Caudate nucleus (tissue), 63 donors: ENCODE measurements at places on chromosomes 1 and 21.
A peak's percentile ranks its signal among the peaks of the same experiment; 100 is the strongest.

GRCh38 chr1:68328490-68328889 is 96.2 kb upstream of the WLS start:
- no peak for DNase-seq

DNA sequence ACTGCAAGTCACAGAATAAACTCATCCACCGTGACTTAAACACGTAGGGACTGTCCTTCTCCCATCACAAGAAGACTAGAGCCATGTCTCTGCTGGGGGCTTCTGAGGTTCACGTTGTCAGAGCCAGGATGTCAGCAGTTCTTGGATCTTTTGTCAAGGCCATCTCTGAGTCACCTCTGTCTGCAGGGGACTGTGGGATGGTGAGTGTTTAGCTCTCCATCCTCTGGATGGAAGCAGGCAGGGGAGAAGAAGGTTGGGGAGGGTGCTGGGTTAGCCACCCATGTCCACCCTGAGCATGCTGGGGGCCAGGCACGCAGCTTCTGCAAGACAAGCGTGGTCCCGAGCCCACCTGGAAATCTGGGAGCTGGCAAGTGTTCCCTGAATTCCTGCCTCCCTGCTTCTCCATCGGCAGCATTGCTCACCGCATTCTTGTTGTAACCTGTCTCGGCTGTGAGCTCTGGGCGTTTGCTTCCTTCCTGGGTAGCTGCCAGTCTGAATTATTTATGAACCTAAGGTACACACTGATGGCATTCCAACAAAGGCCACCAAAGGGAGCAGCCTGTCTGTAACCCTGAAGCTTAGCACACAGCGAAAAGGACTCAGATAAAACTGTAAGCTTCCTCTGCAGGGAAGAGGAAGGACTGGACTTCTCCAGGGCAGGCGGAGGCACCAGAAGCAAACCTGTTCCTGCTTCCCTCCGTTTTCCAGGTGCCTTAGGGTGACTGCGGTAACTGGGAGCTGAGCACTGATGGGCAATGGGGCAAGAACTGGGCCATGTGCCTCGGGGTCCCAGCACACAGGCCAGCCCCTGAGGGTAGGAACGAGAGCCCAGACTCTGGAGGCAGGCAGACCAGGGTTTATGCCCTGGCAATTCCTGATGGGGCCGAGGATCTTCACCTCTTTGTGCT is 88.6 kb downstream of the RIPK4 start:
- DNase-seq: no peak

DNA sequence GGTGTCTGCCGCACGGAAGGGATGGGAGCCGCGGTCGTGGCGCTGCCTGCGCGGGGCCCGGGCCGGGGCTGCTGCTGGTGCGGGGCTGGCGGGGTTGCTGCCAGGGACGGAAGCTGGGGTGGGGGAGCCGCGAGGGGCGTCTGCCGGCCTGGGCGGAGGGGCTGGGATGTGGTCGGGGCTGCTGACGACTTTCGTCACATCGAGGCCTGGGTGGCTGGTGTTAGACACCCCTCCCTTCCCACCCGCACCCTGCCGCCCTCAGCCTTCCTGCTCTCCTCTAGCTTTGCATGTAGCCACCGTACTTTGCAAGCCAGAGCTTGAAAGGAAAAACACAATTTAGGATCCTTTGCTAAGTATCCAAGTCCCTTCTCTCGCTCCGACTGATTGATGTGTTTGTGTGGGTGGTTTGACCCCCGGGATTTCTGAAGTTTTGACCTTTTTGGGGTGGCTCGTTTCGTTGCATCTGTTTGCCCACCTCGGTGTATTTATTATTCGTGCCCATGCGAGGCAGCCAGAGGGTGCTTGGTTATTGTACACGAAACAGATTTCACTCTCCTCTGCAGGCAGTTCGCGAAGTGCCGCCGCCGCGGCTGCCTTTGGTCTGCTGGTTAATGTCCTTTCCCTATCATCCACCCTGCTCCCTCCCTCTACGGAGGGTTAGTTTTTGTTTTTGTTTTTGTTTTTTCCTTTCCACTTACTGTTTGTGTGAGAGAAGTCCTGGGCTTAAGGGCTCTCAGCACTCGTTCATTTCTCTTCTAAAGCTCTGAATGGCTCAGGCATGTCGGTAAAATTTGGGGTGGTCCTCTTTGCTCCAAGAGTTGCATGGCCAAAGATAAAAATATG is 868 bp downstream of the C1orf21 start:
- DNase-seq: peak; percentile 14

DNA sequence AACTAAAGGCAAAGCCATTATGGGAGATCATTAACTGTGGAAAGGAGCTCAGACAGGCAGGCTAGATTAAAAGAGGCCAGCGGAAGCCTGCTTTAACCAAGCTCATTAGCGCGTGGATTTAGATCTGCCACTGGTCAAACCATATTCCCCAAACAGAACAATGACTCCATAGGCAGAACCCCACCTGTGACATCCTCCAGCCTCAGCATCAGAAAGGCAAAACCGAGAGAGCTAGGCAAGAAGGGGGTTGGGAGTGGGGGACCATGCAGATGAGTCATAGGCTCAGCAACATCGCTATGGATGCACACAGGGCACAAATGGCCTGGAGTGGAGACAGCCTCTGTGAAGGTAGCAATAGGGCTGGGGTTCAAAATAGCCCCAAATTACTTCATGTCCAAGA is 20.6 kb downstream of the MKNK1 start:
- DNase-seq: no peak

- no peak for DNase-seq
Measured at GRCh38 chr1:157363660-157364140, 188.6 kb downstream of the FCRL5 start.

- DNase-seq: no peak
Measured at GRCh38 chr1:42482635-42483153, 19.6 kb downstream of the CCDC30 start.

DNA sequence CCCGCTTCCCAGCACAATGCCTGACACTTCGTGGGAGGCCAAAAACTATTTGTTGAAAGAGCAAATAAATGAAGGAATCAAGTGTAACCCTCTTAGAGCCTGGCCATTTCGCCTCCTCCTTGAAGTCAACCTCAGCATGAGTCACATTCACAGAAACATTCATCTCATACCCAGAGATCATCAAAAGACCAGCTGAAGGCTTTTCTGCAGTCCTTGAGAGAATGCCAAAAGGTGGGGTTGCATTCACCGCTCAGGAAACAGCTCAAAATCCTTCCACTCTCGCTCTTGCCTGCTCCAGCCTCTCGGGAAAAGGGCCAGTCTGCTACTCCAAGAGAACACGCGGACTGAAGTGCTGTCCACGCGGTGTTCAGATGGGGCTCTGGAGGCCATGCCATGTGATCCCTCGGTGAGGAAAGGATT is 90.0 kb downstream of the VWA5B1 start:
- no peak for DNase-seq

GRCh38 chr1:187903223-187903622 is 1074.5 kb downstream of the PLA2G4A start:
- no peak for DNase-seq

GRCh38 chr1:66752000-66752592 is at the start of gene DYNLT5:
TSS of gene DYNLT5 (plus strand) at chr1:66752459. CDS start at chr1:66754659, 2,200 bp downstream.
- DNase-seq: peak; percentile 8

GRCh38 chr1:162678439-162678838 is 46.2 kb downstream of the DDR2 start:
- no peak for DNase-seq

- peak; percentile 40 for DNase-seq
Measured at GRCh38 chr1:99645699-99646531, at the start of gene PALMD. TSS of gene PALMD (plus strand) at chr1:99646113. CDS start at chr1:99646318, 205 bp downstream.

DNA sequence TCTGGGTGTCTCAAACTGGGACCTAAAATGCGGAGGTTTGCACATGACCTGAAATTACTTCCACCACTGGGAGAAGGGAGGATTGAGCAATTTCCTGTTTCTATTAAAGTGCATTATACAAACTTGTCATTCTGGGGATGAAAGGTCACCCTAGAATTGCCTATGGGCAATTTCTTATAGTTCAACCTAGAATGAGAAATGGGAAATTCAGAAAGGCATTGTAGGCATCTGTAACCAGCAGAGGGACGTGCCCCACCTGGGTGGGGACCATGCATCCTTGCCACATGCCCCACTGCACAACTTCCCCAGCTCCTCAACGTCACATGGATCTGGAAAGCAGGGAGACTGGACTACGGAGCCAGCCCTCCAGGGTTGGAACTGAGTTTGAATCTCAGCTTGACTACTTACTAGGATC is 47.0 kb downstream of the MRPL39 start:
- no peak for DNase-seq

DNA sequence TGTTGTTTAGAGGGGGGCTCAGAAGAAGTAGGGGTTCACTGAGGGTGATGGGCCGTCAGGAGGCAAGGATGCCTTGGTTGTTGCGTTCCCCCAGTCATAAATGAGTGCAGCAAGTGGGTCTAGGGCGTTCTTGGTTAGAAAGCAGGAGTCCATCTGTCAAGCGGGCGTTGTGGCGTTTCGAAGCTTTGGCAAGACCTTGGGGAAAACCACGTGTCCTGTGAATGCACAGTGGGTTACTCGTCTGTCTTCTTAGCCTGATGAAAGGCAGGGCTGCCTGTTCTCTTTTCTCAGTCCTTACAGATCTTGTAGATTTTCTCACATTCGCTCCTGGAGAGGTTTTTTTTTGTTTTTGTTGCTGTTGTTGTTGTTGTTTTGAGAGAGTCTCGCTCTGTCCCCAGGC is 6.3 kb upstream of the ZNF496 start:
- no peak for DNase-seq

GRCh38 chr1:243487649-243488227 is 231.9 kb downstream of the SDCCAG8 start:
- DNase-seq: no peak

DNA sequence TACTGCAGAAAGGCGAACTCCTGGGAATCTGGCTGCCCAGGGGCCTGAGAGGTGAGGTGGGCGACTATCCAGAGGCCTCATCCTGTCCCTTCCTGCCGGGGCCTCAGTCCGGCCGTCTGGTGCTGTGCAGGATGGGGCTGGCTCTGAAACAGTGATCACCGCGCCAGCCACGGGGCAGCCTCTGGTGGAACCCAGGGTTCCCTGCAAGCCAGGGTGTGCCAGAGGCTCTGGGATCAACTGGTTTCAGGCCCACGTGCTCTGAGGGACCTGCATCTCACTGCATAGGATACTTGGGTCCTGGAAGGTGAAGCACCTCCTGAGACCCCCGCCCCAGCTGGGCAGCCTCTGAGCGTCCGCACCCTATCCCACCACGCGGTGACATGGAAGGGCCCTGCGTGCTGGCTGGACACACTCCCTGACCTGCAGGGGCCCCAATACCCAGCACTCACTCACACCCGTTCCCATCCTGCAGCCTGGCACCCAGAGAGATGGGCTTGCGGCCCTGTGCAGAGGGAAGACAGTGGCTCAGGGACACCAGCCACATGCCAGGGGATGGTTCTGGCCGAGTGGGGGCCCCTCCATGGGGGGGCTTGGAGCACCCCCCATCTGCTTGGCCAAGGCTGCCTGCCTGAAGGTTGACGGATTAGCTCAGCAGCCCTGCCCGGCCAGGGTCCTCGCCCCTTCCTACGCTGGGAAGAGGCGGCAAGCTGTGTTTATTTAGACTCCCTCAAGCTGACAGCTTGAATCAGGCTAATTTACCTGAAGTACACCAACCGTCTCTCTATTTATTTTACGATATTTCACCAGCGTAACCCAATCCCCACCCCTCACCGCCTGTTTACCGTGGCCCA is 64.3 kb upstream of the TTC34 start:
- no peak for DNase-seq

- no peak for DNase-seq
Measured at GRCh38 chr1:47708019-47708535, 270.2 kb downstream of the FOXD2 start.

DNA sequence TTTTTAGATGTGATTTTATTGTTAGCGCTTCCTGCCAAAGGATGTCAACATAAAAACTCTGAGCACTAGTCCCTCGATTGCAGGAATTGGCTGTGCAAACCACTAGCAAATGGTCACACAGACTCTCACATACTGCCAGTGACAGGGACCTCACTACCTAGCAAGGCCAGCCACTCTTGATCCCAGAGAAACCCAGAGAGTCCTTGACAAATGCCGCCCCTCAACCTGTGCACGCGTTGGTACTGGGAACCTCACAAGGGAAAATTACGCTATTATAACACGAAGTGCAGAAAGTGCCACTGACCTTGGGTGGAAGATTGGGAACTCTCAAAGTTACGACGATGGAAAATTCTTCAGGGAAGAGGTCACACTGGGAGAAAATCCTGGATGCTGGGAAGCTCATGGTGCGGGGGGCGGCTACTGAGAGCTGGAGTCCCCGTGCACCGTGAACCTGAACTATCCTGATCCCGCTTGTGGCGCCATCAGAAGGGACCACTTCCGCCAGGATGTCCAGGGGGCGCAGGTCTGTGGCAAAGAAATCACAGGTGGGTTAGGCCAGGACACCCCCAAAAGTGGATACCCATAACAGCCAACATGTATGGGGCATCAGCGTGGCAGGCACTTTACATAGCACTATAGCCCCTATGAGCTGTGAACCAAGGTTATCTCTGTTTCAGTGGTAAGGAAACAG is 5.9 kb upstream of the KRTAP10-4 start:
- DNase-seq: no peak

GRCh38 chr1:208149213-208149612 is 95.0 kb downstream of the PLXNA2 start:
- DNase-seq: no peak

DNA sequence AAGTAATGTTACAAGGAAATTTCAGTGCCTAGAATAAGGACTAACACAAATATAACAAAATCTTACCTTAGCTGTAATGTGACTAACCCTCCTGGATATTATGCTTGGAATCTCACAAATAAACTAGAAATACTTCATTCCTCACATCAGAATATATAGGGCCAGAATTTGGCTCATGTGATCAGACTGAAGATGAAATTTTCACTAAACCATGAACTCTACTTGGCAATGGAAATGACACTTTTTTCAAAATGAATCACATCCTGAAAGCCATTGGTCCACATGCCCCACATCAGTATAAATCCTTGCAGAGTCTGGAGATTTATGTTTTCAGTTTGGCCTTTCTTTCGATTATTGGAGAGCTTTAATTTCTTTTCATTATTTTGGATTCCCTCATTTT is 227.8 kb downstream of the NRIP1 start:
- DNase-seq: no peak

DNA sequence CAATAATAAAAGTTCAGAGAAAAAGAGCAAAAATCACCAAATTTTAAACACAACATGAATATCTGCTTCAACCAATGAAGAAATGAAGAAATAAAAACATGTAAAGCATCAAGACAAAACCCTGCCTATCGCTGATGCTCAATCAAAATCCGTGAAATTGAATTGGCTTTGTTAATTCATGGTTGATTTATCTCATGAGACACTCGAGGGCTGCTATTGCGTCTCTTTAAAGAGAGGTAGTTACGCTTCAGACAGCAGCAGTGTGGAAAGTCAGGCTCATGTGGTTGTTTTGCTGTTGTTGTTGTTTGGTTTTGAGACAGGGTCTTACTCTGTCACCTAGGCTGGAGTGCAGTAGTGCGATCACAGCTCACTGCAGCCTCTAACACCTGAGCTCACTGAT is 65.5 kb upstream of the RGS7 start:
- DNase-seq: no peak
